ENCODE measurements at places on chromosomes 2 and 18. TPM values are rescaled to one million over a fixed set of nuclear protein-coding genes. Genes with fewer than 3 reads are reported as not detected.

CELF4 gene
- total RNA-seq = not detected

KLHL29 gene
- 5.0 TPM for total RNA-seq

SNORC gene
- 1.9 TPM for total RNA-seq

SCYGR4 gene
- total RNA-seq = not detected

RBM43 gene
- 6.9 TPM for total RNA-seq

ASTL gene
- not detected for total RNA-seq

RASGRP3 gene
- total RNA-seq = 2.1 TPM

SERPINE2 gene
- 68.3 TPM for total RNA-seq

SERPINB4 gene
- not detected for total RNA-seq

TUBA3E gene
- not detected for total RNA-seq

SCN7A gene
- total RNA-seq = not detected

SKOR2 gene
- total RNA-seq = not detected

POTEC gene
- not detected for total RNA-seq

SATB2 gene
- 11.6 TPM for total RNA-seq

IL36RN gene
- total RNA-seq = not detected

PRKAG3 gene
- total RNA-seq = not detected
